ENCODE measurements at places on chromosomes 1 and 21.

GRCh38 chr21:42424914-42425541 is 21.3 kb downstream of the UBASH3A start:
- DNase-seq = peak; percentile 97

DNA sequence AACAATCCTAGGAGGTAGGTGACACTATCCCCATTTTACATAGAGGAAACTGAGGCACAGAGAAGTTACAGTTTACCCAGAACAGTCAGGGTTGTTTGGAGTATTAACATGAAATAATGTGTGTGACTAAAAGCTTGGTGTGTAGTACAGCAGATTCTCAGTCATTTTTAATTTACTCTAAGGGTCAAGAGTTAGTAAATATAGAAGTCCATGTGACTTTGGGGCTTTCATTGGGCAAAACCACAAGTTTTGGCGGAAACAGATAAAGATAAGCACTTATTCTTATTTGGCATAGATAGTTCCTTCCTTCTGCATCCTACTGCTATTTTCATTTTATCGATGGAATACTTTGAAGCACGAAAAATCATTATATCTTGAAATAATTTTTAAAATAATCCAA is 128.5 kb downstream of the DNM3 start:
- DNase-seq = no peak

GRCh38 chr1:96236156-96236739 is 485.3 kb upstream of the PTBP2 start:
- peak; percentile 60 for DNase-seq

DNA sequence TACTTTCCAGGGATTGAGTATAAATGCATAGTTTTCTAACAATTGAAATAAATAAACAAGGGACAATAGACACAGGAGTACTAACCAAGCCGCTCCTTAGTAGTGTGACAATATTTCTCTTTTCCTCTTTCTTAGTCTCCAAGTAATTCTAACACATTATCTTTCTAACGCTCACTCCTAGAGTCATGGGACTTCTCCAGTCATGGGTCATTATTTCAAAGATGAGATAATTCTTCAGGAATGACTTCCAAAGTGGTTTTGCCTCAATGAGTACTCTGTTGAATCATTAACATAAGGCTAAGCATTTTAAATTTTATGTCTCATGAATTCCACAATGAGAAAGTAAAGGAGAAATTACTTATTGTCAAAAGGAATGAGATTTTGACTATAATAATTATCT is 605.8 kb upstream of the ADAMTS5 start:
- no peak for DNase-seq

- no peak for DNase-seq
Measured at GRCh38 chr1:245961137-245961540, 545.9 kb downstream of the SMYD3 start.

DNA sequence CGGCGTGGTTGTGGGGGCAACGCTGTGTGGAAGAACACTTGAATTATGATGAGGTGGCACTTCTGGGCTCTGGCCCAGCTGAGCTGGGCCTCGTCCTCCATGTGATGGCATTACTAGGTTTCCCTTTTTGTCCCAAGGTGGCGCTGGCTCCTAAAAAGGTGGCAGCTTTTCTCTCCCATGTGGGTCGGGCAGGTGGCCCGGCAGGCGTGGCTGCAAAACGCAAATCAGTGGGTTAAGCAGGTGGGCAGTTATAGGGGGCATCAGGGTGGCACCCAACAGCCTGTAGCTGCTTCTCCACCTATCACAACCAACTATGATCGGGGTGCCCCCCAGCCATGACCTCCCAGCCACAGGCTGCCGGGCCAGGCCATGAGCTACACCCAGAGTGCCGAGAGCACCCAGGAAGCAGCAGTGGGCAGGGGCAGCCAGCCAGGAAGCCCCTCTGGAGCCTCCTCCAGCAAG is 59.6 kb downstream of the KCNAB2 start:
- no peak for DNase-seq

DNA sequence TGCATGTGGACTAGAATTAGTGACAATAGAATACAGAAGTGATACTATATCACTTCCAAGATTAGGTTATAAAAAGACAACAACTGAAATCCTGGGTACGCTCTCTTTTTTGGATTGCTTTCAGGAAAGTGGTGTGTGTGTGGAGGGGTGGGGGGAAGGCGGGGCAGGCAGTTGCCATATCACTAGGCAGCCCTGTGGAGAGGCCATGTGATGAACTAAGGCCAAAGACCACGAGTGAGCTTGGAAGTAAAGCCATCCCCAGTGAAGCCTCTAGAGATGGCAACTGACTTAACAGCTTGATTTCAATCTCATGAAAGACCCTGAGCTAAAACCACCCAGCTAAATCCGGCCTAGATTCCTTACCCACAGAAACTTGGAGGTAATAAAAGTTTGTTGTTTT is 6.2 kb upstream of the ASPM start:
- no peak for DNase-seq

GRCh38 chr1:228009828-228010775 is 3.3 kb downstream of the WNT3A start:
- no peak for DNase-seq

DNA sequence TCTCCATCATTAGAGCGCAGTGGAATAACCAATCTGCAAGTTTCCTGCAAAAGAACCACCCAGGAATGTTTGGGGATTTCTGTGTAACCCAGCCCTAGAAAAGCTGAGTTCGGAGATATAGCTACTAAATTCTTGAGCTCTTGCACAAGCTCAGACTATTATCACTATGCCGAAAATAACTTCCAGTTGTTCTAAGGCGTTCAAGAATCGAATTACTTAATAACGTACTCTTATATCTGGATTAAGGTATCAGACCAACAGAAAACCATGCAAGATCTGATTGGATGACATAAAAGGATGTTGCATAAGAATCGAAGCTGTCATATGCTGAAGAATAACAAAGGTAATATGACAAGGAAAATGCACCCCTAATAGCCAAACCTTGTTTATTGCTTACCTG is 7.5 kb upstream of the LAMC2 start:
- no peak for DNase-seq

- DNase-seq = no peak
Measured at GRCh38 chr21:31553461-31553860, 106.0 kb upstream of the SOD1 start.

- DNase-seq = no peak
Measured at GRCh38 chr1:93661829-93662474, 19.7 kb downstream of the BCAR3 start.

DNA sequence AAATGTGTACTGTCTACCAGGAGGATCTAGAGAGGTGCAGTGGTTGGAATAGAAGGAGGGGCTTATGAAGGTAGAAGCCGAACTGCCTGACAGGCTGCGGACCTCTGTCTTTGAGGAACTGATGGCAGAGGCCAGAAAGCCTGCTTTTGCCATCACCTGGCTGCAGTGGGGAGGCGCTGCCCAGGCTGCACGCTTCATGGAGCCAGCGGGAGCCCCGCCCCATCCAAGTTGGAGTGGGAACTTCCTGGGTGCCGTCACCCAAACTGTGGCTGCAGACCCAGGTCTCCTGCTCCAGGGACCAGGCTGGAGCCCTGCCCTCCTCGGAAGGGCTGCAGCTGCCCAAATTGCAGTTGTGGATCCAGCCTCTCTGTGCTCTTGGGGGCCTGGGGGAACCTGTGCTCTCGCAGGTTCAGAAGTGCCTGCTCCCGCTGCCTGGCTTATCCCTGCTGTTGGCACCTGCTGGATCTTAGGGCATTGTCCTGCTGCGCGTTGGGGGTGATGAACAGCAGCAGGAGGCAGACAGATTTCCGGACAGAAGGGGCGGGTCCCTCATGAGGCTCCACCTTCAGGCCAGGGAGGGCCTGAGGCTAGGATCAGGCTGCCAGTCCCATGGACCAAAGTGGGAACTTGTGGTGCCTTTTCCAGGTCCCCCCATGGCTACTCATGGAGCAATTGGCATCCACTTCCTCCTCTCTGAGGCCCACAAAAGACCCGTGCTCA is 118.0 kb upstream of the PLPPR4 start:
- DNase-seq = no peak

DNA sequence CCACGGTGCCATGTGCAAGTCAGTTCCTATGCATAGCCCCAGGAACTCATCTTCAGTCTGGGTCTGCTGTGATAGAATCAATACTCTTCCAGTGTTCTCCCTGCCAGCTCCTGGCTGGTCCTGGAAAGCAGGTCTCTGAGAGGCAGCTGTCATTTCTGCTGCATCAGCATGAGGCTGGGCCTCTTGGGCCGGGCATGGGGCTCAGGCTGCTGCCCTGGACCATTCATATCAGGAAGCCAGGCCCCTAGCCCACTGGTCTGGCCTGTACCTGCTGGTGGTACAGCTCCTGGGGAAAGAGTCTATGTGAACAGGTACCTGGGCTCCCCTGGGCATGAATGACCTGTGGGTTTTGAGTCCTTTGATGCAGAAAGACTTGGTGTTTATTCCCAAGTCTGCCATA is 173.6 kb upstream of the CSF3R start:
- no peak for DNase-seq

GRCh38 chr1:116376729-116377086 is 3.7 kb downstream of the ATP1A1 start:
- DNase-seq = no peak

GRCh38 chr1:17886838-17887441 is 131.8 kb downstream of the ACTL8 start:
- DNase-seq = no peak

DNA sequence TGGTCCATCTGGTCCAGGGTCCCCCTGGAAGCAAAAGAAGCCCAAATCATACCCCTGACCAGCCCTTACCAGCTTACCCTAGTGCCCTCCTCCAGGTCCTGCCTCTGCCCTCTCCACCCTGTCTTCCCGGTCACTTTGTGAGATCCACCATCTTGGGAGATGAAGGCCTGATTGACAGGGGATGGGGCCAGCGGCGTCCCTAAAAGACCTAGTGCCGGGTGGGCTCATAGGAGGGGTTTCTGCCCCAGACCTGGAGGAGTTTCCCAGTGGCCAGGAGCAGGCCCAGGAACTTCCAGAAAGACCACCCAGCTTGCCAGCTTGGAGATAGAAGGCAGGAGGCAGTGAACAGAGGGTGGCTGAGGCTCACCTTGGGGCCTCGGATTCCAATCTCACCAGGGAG is 5.4 kb downstream of the COL9A2 start:
- DNase-seq = no peak

DNA sequence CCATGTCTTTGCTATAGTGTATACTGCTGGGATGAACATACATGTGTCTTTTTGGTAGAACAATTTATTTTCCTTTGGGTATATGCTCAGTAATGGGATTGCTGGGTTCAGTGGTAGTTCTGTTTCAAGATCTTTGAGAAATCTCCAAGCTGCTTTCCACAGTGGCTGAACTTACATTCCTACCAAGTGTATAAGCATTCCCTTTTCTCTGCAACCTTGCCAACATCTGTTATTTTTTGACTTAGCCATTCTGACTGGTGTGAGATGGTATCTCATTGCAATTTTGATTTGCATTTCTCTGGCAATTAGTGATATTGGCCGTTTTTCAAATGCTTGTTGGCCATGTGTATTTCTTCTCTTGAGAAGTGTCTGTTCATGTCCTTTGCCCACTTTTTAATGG is 37.5 kb upstream of the ANGPTL1 start:
- DNase-seq = no peak

DNA sequence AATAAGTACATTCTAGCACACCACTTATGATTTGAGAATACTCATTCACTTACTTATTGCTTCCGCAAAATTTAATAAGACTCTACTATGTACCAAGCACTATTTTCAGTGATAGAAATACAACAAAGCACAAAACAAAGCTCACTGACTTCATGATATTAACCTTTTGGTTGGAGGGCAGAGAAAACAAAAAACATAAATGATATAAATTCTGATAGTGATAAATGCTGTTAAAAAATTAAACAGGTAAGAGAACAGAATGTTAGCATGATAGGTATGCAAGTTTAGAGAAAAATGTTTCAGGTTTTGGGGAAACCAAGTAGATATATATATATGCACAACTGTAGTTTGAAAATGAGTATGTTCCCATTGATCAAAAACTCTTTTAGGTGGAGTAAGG is 1.2 kb downstream of the LRRC40 start:
- DNase-seq = no peak

DNA sequence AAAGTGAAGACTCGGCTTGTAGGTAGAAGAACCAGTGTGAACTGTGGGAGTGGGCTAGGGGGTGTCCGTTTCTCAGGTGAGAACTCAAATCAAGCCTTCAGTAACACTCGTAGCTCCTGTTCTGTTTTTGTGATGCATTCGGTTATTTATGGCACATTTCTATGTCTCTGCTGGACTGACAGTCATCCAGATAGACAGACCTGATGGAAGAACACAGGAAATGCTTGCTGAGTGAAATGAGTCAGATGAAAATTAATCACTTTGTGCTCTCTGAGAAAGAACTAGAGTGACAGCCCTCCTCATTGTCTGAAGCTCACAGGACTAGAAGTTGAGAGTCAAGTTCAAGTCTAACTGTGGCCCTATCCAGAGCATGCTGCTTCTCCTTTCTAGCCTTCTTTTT is 360.1 kb upstream of the PLXNA2 start:
- no peak for DNase-seq

- DNase-seq = no peak
Measured at GRCh38 chr1:58664881-58665280, 35.0 kb downstream of the MYSM1 start.

- DNase-seq = no peak
Measured at GRCh38 chr1:154884869-154885701, 15.0 kb upstream of the KCNN3 start.

DNA sequence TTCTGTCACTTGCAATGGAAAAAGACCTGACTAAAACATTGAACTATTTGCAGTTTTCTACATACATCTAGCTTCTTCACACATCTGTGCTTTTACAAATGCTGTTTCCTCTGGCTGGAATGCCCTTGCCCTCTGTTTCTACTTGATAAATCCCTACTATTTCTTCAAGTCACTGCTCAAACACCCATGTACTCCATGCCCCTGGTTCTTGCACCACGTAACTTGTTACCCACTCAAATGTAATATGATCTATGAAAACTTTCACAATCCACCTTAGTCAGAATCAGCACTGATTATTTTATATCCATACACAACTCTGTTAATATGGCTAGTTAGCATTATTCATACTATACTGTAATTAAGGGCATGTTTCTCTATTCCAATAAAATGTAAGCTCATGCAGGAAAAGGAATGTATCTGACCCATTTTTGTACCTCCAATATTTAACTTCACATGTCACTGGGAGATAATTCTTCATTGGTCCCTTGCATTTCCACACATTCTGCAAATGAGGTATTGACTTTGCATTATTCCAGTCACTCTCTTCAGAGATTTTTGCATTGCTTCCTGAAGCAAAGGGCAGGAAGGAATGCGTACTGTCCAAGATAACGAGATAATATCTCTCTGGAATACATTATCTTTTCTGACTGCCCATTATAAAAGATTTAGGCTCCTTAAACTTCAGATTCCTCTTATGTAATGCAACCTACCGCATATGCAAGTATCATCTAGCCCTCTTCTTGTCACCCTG is 158.3 kb downstream of the COL24A1 start:
- DNase-seq = no peak

- no peak for DNase-seq
Measured at GRCh38 chr1:183744132-183744913, 60.6 kb upstream of the RGL1 start.

DNA sequence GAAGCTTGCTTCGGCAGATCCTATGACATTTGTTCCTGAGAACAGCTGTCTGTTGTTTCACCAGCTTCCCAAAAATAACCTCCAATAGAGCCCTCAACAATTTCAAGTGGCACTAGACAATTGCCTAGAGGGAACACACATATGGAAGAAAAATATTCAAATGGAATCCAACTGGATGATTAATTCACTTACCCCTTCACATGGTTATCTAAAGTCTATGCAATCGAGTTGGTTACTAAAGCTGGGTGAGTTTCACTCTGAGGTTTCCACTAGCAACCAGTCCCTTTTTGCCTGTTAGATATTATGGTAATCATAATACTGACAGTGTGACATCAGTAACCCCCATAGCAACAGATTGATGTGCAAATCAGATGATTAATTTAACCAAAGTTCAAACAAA is at the start of gene LEMD1:
LEMD1 (minus strand) TSS at position 259 of the 400 bp plus-strand sequence. CDS start 1,520 bp downstream, outside the sequence.
- no peak for DNase-seq

All from Jurkat, Clone E6-1 (cell line).